Naive B cell (primary cell): ENCODE measurements at places on chromosomes 12 and 14. TPM values are rescaled to one million over a fixed set of nuclear protein-coding genes. Genes with fewer than 3 reads are reported as not detected.

- no peak for DNase-seq
- no peaks in the 10 kb centered on the region for H3K36me3 ChIP-seq
- H3K4me1 ChIP-seq: peaks cover 7% of the 10 kb centered on the region
- no peak overlapping the region for H3K4me3 ChIP-seq
Measured at GRCh38 chr12:6069437-6070093, 54.9 kb downstream of the VWF start.

Gene SERPINA9
- polyA plus RNA-seq: not detected

DNA sequence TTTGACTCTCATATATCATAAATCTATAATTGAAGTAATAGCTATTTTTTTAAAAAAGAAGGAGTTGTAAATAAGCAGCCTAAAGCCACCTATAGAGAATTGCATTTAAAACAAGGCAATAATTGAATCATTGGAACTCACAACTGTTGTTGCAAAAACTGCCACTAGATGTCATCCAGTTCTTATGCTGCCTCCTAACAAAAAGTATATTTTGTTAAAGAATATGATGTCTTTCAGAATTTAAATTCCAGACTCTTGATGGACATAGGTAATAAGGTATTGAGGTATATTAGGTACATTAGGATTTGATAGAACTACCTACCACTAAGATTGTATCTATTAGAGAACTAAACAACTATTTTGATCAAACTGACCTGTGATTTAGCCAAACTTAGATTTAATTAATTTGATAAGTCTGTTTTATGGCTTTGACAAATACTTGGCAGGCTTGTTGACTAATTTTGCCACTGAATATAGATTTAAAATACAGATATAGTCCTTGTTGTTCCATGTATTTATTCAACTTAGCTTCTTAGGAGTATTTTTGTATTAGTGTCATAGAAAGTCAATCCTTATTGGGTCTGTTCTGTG lies 401.4 kb downstream of the RPL10L start:
- H3K27ac ChIP-seq: no peak overlapping the region
- H3K4me1 ChIP-seq: no peaks in the 10 kb centered on the region
- no peaks in the 10 kb centered on the region for H3K36me3 ChIP-seq
- no peaks in the 10 kb centered on the region for H3K27me3 ChIP-seq
- DNase-seq: no peak
- H3K4me3 ChIP-seq: no peak overlapping the region

Gene STYK1
- polyA plus RNA-seq: not detected

Gene TMPRSS12
- not detected for polyA plus RNA-seq

Gene CCDC38
- polyA plus RNA-seq: not detected

DNA sequence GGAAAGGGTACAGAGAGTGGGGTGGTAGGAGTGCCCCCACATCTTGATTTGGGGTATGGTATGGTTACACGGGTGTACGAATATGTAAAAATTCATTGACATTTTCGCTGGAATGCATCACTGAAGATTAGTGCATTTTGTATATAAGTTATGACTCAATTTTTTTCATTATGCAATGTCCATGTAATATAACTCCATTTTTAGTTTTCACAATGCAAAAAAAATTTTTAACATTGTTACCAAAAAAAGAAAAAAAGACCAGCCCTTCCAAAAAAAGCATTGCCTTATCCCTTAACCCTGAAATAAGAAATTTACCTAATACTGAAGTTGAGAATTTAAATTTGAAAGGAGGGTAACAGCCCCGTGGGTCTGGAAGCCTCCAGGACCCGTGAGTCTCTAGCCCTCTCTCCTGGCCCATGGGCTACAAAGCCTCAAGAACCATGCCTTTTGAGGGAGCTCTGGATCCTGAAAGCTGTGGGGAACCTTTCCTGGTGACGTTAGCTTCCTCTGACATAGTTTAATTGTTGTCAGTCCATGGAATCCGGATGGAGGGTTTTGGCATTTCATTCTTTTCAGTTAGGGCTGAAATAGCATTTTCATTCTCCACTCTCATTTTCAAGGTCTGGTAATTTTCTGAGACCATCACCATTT lies 55.6 kb upstream of the ACTN1 start:
- H3K27ac ChIP-seq: no peak overlapping the region
- H3K4me1 ChIP-seq: no peaks in the 10 kb centered on the region
- H3K4me3 ChIP-seq: no peak overlapping the region
- peaks cover 33% of the 10 kb centered on the region for H3K27me3 ChIP-seq
- no peak for DNase-seq
- no peaks in the 10 kb centered on the region for H3K36me3 ChIP-seq

DNA sequence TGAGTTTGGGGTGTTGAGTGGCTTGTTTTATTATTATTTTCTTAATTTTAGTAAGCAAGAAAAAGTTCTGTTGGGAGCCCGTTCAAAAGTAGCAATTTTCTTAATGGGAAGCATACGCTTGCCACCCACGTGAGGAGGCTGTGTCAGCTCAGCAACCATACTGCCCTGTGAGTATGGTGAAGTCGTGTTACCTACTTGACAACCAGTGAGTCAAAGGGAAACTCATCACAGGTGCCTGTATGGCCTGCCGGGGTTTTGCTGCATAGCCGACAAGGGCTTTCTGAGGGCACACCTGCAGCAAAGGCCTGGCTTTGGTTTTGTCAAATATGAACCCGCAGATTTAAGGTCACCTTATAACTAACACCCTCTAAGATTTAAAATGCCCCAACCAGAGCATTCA lies 31.1 kb downstream of the PITPNM2 start:
- DNase-seq: peak; percentile 47
- H3K4me1 ChIP-seq: peaks cover 69% of the 10 kb centered on the region
- H3K4me3 ChIP-seq: peak overlapping the region; percentile 68
- peak overlapping the region; percentile 95 for H3K27ac ChIP-seq
- no peaks in the 10 kb centered on the region for H3K36me3 ChIP-seq
- no peaks in the 10 kb centered on the region for H3K27me3 ChIP-seq
